ENCODE measurements at places on chromosomes 3 and 15.
A peak's percentile ranks its signal among the peaks of the same experiment; 100 is the strongest.

DNA sequence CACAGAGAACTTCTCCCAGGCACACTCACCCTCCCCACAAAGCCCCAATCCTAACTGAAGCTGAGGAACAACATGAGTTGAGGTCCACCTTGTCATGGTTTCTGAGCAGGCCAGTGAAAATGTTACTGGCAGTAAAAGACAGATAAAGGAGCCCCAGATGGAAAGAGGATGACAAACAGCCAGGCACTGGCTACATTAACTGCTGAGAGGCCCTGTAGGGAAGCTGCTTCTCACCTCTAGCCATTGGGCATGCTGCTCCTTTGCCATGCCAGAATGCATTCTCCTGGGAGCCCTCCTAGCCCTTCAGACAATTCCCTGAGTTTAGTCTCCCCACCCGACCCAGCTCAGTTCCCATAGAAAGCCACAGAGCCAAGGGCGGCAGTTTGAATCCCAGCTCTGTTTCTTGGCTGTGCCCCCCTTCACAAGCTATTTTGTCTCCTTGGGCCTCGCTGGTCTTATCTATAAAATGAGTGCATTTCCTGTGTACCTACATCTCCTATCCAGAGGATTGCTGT is 60.5 kb downstream of the LMCD1 start:
- no peak for DNase-seq

GRCh38 chr3:137131081-137131480 is 173.3 kb downstream of the IL20RB start:
- peak; percentile 62 for DNase-seq

DNA sequence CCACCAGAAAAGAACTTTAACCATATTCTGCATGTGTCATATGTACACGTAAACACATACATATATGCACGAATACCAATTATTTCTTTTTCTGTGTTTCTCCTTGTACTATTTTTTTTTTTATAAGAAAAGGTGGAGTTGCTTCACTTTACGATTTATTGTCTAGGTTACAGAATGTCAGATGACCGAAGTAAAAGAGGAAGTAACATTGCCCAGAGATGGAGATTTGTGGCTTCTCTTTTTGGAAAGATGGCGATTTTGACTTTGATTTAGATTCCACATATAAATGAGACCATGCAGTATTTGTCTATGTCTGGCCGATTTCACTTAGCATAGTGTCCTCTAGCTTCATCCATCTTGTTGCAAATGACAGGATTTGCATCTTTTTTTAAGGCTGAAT is 293.1 kb downstream of the SV2B start:
- no peak for DNase-seq

GRCh38 chr15:100718075-100718980 is 115.9 kb downstream of the ASB7 start:
- DNase-seq = no peak

DNA sequence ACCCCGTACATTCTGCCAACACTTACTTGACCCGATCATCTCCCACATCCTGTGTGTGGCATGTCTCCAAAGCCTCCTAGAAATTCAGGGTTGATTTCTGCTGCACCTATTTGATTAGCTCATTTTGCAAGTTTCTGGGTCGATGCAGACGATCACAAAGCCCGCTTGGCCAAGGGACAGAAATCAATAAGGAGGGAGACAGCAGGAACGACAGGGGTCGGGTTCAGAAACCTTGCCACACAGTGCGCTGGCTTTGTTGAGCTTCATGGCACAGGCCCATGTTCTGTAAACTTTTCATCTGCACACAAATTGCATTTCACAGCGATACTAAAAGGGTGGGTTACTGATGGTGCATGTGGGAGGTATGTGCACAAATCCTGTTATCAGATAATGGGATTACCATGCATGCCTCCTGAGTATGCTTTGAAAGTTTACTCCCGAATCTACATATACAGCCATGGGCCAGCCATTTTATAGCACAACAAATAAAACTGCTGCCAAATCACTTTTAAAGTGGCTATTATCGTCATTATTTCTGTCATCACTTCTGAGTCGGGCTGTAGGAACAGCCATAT is 95.9 kb upstream of the ATP11B start:
- no peak for DNase-seq

DNA sequence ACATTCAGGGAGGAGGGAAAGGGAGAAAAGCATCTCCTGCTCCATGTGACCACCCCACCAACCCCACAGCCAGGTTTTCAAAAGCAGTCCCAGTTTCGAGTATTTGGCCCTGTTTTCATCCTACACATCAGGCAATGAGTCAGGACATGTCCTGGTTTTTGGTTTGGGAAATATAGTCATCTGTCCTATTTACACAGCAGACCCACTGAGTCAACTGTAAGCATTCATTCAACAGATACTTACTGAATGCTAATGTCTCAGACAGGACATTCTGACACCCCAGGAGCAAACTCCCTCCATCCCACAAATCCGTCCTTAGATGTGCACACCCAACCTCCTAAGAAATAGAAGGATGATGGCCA is 32.9 kb downstream of the IGDCC3 start:
- DNase-seq = no peak

GRCh38 chr3:168395551-168395950 is 299.8 kb upstream of the GOLIM4 start:
- no peak for DNase-seq

GRCh38 chr3:46080124-46080968 is 53.1 kb upstream of the XCR1 start:
- no peak for DNase-seq

GRCh38 chr15:23854912-23855659 is 168.0 kb upstream of the NDN start:
- no peak for DNase-seq

- DNase-seq = peak; percentile 4
These were observed 206.6 kb downstream of the GBE1 start for GRCh38 chr3:81554801-81555200.

DNA sequence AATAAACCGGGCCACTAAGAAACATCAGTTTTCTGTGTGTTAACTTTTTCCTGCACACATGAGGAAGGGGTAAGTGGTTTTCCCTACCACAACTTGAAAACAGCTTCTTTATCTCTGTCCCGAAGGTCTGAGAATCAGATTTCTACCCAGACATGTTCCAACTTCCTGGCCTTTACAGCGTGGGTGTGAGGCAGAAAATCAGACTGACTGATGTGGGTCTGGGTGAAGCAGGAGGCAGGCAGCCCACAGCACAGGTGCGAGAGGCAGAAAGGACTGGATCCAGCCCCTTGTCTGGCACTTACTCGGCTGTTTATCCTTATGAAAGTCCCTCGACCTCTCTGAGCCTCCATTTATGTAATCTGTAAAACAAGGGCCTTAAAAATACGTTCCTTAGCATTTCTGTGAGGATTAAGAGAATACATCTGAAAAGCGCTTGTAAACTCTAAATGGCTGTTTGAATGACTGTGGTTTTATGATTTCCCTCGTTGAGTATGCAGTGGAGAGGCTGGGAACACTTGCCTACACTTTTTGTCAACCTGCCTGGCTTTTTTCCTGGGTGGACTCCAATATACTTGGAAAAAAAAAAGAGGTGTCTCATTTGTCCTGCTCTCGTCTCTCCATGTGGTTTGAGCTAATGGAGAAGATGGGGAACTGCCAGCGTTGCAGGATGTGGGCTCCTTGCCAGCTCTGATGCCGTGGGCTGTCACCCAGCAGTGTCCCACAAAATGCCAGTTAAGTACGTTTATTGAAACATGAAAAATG is 3.1 kb downstream of the AGBL1 start:
- no peak for DNase-seq

- peak; percentile 22 for DNase-seq
These were observed 63.6 kb upstream of the NR2E3 start for GRCh38 chr15:71746719-71747118.

- DNase-seq = no peak
These were observed 6.1 kb upstream of the SATB1 start for GRCh38 chr3:18431266-18431665.

DNA sequence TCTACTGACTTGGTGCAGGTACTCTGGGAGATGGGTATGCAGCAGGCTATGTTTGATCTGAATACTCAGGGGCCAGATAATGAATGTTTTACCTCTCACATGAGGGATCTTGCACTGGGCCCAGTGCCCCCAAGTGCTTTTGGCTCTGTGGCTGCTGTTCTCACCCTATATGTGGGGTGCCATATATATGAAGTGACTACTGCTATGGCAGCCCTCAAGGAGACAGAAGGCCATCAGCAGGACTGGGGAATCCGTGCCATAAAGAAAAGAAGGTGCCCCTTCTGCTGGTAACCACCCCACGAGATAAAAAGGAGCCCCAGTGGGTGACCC is 302.1 kb downstream of the ZPLD1 start:
- DNase-seq = no peak

DNA sequence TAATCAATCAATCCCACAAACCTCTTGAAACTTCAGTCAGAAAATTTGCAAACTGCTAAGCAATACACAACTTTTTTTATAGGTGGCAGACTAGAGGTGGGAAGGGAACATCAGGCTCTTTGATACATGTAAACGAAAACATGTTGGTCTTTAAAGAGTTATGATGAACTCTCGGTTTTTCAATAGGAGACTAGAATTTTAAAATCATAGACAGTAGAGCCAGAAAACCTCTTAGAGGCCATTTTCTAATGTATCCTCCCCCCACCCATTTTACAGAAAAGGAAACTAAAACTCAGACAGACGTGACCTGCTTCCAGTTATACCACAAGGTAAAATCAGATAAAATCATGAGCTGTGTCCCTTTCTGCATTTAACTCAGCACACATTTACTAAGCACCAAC is 179.1 kb upstream of the LPP start:
- no peak for DNase-seq

DNA sequence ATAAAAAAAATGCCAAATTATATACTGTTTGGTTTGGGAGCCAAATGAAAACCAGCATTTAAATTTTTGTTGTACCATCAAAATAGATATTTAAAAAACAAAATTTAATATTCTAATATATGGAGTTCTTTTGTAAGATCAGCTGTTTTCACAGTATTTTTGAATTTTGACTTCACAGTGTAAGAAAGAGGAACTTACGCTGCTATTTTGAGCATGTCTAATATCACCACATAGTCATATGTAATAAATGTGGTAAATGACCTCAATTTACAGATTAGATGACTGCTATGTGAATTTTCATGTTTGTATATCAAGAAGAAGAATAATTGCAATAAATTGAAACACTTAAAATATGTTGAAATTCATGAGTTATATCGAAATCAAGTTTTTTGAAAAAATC is 189.6 kb downstream of the ARRDC4 start:
- no peak for DNase-seq

DNA sequence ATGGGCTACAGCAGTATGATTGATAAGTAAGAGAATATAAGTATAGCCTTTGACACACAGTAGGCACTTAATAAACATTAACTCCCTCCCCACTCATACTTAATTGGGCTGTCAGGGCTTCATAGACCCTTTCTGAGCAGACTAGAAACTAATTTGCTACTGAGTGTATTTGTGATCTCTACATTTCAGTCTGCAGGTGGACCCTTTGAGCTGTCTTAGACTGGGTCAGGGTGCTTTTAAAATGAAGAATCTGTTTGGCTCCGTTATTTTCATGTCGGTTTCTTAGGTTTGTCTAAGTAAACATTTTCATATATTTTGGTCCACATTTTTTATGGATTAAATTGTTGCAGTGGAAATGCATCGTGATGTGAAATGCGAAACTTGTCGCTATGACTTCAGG is 50.3 kb upstream of the SELENOK start:
- DNase-seq = peak; percentile 40

- DNase-seq = no peak
These were observed 2.9 kb upstream of the EPHB3 start for GRCh38 chr3:184558726-184559125.

DNA sequence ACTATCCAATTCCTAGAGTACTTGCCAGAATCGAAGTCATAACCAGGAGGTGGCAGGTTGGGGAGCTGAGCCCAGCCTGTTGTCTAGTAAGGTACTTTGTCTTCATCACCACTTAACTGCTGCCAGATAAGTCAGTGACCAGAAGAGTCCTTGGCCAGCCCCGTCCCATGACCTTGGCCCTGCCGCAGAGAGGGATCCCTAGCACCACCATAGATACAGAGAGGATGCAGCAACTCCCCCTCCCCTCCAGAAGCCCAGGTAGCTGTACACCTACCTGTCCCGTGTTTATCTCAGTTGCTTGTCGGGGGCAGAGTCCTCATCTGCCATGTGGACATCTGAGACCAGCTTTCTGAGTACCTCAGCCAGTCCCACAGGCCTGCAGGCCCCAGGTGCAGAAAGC is 153.6 kb upstream of the TP63 start:
- DNase-seq = no peak

- peak; percentile 86 for DNase-seq
These were observed 9.6 kb downstream of the OSBPL11 start for GRCh38 chr3:125585595-125586223.

GRCh38 chr3:71961378-71961777 is 176.4 kb upstream of the PROK2 start:
- no peak for DNase-seq

- DNase-seq = no peak
These were observed 11.5 kb upstream of the PARL start for GRCh38 chr3:183896184-183896583.

DNA sequence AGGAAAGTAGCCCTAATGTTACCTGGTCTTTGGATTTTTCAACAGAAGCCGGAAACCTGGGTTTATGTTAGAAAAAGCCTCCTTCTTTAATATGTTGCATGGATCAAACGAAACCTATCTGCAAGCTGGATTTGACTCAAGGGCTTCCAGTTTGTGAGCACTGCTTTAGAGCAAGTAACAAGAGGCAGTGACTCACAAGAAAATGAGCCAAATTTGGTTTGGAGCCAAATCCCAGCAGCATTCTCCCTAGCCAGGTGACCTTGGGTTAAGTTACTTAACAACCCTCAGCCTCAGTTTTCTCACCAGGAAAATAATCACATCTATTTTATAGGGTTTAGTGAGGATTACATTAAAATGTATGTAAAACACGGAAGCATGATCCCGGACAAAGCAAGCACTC is 215.2 kb upstream of the PRICKLE2 start:
- DNase-seq = no peak

DNA sequence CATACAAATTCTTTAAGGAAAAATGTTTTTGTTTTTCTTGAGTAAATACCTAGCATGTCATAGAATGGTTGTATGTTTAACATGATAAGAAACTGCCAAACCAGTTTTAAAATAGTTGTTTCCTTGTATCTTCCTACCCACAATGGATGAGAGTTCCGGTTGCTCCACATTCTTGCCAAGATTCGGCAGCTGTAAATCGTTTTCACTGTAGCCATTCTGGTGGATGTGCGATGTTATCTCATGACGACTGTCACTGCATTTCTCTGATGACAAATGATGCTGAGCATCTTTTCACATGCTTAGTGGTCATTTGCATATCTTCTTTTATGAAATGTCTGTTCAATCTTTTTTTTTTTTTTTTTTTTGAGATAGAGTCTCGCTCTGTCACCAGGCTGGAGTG is 36.6 kb upstream of the SH3GL3 start:
- DNase-seq = no peak

GRCh38 chr3:118629821-118630220 is 404.8 kb downstream of the IGSF11 start:
- DNase-seq = no peak
